ENCODE measurements at places on chromosomes 11 and 22. TPM values are rescaled to one million over a fixed set of nuclear protein-coding genes. Genes with fewer than 3 reads are reported as not detected.

NDUFS3 gene
- polyA plus RNA-seq = 98.9 TPM

SLC29A2 gene
- polyA plus RNA-seq = 1.9 TPM

CLDN5 gene
- not detected for polyA plus RNA-seq

APOA1 gene
- not detected for polyA plus RNA-seq

TMEM25 gene
- polyA plus RNA-seq = 12.1 TPM

FAM227A gene
- polyA plus RNA-seq = 0.08 TPM

CDC42BPG gene
- polyA plus RNA-seq = 0.52 TPM

ENTHD1 gene
- 0.16 TPM for polyA plus RNA-seq

FBLN1 gene
- polyA plus RNA-seq = not detected

SNX15 gene
- 16.4 TPM for polyA plus RNA-seq

ARHGAP20 gene
- polyA plus RNA-seq = not detected

ABCG4 gene
- not detected for polyA plus RNA-seq

SHISAL1 gene
- polyA plus RNA-seq = not detected

RDX gene
- 17.2 TPM for polyA plus RNA-seq

GDPD4 gene
- polyA plus RNA-seq = not detected

MUC6 gene
- not detected for polyA plus RNA-seq

KCNQ1OT1 gene
- polyA plus RNA-seq = 0.08 TPM

SHANK2 gene
- not detected for polyA plus RNA-seq

CHRM1 gene
- not detected for polyA plus RNA-seq

OR52I1 gene
- polyA plus RNA-seq = not detected

POU2AF1 gene
- not detected for polyA plus RNA-seq

OR52A1 gene
- polyA plus RNA-seq = not detected

CLTCL1 gene
- polyA plus RNA-seq = 0.51 TPM

C1QTNF5 gene
- polyA plus RNA-seq = not detected

PNPLA5 gene
- not detected for polyA plus RNA-seq

PUS3 gene
- 17.5 TPM for polyA plus RNA-seq

CHST1 gene
- polyA plus RNA-seq = not detected

OSBPL5 gene
- polyA plus RNA-seq = 8.5 TPM

POU2AF2 gene
- polyA plus RNA-seq = not detected

SLC1A2 gene
- 0.03 TPM for polyA plus RNA-seq

FOLR1 gene
- polyA plus RNA-seq = not detected

MPZL3 gene
- polyA plus RNA-seq = 10.6 TPM

TOM1 gene
- polyA plus RNA-seq = 34.5 TPM

UPB1 gene
- 0.10 TPM for polyA plus RNA-seq

MAPK8IP2 gene
- polyA plus RNA-seq = not detected

TBCEL gene
- 2.6 TPM for polyA plus RNA-seq

FAM180B gene
- not detected for polyA plus RNA-seq

KDM4E gene
- polyA plus RNA-seq = not detected

MCHR1 gene
- polyA plus RNA-seq = not detected

PANX2 gene
- polyA plus RNA-seq = not detected

TMPRSS4 gene
- polyA plus RNA-seq = not detected

PATE4 gene
- not detected for polyA plus RNA-seq

TPBGL gene
- 0.23 TPM for polyA plus RNA-seq

RFPL1 gene
- not detected for polyA plus RNA-seq

MYO7A gene
- polyA plus RNA-seq = 0.06 TPM

IL17REL gene
- not detected for polyA plus RNA-seq

CDC42EP2 gene
- not detected for polyA plus RNA-seq
